ENCODE measurements at places on chromosomes 6 and 20.

DNA sequence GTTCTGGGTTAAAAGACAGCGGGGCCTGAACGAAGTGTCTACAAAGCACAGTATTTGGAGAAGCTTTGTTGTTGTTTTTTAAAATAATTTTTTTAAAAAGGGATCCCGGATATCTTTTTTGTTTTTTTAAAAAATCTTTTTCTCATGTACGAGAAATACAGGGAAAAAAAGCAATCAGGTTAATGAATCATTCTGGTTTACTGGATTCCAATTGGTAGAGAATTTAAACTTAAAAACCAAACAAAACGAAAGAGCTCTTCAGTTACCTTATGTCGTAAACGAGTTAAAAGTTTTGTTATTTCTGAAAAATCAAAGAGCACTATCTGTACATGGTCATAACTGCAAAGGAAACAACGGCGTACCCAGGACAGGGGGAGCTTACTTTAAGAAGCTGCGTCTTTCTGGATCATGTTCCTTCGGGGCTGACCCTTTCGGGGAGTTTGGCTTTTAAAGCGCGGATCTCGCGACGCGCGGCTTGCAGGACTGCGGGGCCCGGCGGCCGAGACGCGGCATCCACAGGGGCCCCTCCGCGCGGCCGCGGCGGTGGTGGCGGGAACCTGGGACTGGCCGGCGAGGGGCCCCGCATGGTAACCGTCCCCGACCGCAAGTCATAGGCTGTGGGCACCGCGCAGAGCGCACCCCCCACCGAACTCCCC, 927 bp downstream of the IL20RA start:
- DNase-seq, result peak; percentile 33

- DNase-seq, result no peak
Observed at GRCh38 chr6:47446669-47447330, 30.8 kb upstream of the CD2AP start.

DNA sequence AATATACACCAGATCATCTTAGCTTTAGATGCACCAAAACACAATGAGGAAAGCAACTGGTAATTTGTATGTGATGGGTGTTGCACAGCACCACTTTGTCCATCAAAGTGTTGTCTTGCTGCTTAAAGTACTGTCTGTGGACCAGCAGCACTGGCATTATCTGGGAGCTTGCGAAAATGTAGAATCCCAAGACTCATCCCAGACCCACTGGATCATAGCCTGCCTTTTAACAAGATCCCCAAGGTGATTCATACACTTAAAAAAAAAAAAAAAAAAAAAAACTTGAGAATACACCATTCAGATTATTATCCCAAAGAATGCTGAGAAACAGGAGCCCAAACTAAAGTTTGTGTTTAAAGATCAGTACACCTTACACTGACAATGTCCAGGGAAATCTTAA, 123.4 kb downstream of the TASP1 start:
- DNase-seq, result no peak

DNA sequence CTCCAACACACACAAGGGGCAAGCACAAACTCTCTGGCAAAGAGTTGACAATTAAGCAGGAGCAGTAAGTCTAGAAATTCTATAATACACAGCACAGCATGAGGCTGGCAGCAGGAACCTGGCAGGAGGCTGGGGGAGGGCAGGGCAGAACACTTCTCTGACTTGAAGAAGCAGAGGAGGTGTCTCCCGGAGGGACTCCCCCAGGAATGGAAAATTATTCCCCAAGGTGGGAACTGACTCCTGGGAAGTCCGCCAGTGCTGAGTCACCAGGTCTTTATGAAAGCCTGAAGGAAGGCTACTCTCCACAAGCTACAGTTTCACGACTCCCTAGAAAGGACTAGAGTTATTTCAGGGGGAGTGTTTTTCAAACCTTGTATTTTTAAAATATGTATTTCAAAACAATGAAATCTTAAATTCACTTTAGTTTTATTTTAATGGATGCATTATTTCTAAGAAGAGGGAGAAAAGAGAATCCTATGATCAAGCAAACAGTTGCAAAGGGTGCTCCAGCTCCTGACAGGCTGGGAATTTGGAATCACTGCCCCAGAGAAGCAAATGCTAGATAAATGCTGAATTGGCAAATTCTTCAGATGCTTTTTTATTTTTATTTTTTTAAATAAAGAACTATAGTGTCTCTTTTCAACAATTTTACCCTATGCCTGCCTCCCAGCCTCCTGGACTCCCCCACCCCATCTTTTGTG, 192.8 kb downstream of the LY86 start:
- peak; percentile 62 for DNase-seq

DNA sequence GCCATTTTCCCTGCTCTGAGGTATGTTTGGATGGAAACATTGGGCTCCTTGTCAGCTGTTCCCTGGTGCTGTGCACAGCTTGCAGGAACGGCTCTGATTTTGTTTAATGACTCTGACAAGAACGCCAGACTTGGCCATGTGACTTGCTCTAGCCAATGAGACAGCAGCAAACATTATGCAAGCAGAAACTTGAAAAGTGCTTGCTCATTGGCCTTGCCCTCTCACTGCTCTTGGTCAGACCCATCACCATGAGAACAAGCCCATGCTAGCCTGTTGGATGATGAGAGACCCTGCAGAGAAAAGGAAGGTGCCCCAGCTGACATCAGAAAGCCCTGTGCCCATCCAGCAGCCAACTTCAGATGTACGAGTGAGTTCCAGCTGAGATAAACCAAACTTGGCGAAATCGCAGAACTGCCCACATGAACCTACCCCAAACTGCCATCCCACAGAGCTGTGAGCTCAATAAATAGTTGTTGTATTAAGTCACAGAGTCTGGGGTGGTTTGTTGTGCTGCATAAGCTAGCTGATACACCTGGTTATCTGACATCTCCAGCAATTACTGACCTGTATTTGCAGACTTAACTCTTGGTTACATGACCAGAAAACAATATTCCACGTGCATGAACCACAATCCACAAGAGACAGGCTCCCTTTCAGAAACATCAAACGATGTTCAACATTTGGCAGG, 96.9 kb downstream of the JPH2 start:
- peak; percentile 71 for DNase-seq

GRCh38 chr6:21855811-21856455, 262.4 kb downstream of the SOX4 start:
- no peak for DNase-seq

DNA sequence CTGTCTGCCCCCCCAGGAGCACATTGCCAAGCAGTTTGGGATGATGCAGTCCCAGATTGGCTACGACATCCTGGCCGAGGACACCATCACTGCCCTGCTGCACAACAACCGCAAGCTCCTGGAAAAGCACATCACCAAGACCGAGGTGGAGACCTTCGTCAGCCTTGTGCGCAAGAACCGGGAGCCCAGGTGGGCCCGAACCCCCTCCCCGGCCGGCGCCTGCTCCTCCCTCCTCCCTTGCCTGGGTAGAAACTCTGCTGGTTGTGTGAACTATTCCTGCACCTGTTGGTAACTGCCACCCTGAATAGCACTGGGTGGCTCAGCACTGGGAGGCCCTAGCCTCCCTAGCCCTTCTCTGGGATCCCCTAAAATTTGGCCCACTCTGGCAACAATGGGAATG, 43.7 kb downstream of the UQCC2 start:
- no peak for DNase-seq

- no peak for DNase-seq
Observed at GRCh38 chr6:30926644-30927043, 5.3 kb downstream of the SFTA2 start.

DNA sequence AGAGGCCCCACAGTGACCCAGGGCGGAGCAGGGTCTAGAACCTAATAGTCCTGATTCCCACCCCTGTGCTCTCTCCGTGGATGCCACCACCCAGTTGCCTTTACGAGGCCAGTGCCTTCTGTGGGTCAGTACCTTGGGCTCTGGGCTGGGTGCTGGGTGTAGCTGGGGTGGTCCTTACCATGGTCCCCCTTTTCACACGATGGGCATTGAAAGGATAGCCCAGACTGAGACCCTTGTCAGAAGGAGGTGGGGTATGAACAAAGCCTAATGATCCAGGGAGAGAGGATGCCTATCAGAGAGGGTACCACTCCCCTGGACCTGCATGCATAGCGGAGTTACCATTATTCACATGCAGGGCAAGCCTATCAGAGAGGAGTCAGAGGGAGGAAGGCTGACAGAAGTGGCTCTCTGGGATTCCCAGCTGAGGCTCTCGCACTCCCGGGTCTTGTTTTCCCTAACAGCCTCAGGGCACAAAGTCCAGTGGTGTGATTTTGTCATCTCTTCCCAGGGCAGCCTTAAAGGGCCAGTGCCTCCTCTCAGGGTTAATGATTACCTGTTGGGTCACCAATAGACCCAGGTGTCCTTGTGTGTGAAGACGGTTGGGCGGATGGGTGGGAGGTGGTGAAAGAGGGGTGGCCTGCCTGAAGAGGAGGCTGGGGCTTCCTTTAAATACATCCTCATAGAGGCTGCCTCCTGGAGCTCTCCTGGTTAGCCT, 36.2 kb downstream of the VEGFA start:
- peak; percentile 53 for DNase-seq

DNA sequence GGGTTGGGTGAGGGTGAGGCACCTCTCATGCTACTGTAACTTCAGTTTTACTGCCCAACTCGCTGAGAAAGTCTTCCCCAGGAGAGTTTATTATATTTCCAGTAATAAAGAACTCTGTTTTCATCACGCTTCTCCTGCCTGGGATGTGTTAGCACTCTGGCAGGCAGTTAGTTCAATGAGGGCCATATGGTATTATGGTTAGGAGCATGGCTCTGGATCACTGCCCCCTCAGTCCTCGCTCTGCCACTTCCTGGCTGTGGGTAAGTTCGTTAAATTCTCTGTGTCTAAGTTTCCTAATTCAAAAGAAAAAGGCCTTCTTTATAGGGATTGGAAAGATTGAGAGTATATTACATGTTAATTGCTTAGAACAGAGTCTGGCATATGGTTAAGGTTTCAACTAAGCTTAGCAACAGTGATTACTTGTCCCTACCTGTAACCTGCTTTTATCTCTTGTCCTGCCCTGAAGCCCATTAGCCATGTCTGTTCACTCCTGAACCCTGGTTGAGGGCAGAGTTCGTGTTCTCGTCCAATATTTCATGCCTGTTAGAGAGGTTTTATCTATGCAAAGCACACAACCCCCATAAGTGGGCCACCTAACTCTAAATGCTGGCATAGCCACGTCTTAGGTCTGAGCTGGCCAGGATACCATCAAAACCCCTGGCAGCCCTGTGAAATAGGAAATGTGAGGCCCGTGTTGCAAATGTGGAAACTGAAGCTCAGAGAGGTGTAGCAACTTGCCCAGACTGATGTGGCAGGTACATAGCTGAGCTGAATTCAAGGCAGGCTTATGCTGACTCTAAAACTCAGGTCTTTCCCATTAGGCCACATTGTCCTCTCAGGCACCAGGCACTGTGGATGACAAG, 342.5 kb upstream of the JARID2 start:
- DNase-seq, result no peak

GRCh38 chr6:169975286-169975685, 223.9 kb downstream of the ERMARD start:
- no peak for DNase-seq

- no peak for DNase-seq
Observed at GRCh38 chr6:147195510-147195909, 8.7 kb upstream of the STXBP5 start.

GRCh38 chr20:47682028-47682783, 103.1 kb downstream of the SULF2 start:
- DNase-seq, result no peak

GRCh38 chr6:151630991-151631655, 137.3 kb downstream of the CCDC170 start:
- DNase-seq, result no peak

- no peak for DNase-seq
Observed at GRCh38 chr6:46453741-46454316, 37.4 kb downstream of the RCAN2 start.

GRCh38 chr6:80331974-80332373, 225.5 kb downstream of the BCKDHB start:
- DNase-seq, result no peak

Measured in ELR (cell line).